Iris pigment epithelial cell (primary cell): ENCODE measurements at places on chromosomes 5 and 9.

- no peak for DNase-seq
Measured at GRCh38 chr9:2338777-2339365, 282.7 kb upstream of the VLDLR start.

GRCh38 chr9:37148181-37148580, 27.8 kb downstream of the ZCCHC7 start:
- DNase-seq = no peak

GRCh38 chr9:126377536-126377935, 50.9 kb downstream of the MVB12B start:
- no peak for DNase-seq

- DNase-seq = no peak
Measured at GRCh38 chr5:81575924-81576323, 175.0 kb downstream of the SSBP2 start.

- DNase-seq = no peak
Measured at GRCh38 chr5:58265246-58265930, 194.5 kb downstream of the PLK2 start.

DNA sequence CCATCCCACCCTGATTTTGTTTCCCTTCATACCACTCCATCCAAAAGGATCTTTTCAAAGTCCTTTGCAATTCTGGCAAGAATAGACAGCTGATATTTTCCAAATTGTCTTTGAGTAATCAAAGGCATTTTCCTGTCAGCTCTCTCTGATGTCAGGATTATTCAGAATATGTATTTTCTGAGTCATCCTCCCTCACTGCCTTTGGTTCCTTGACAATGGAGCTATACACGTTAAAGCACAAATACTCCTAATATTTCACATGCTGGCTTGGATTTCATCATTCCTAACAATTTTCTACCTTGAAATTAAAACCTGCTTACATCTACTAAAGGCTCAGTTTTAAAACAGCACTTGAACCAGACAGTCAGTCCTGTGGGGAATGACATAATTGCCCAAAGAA, 379.4 kb downstream of the GADD45G start:
- DNase-seq = peak; percentile 6

DNA sequence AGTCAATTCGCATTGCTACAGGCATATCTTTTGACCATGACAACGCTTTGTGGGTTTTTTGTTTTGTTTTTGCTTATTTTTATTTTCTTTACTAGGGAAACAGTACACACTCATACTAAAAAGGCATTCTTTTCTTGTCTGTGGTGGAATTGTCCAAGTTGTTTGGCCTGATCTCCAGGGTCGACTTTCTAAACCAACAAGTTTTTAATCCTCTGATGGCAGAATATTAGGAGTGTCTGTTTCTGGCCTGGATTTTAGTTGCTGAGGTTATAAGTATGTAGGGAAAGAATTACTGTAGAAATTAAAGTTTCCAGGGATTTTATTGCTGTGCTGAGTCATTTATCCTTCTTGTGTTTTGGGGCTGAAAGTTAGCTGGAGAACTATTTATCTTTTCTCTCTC, 218.5 kb downstream of the TAF11L14 start:
- no peak for DNase-seq

DNA sequence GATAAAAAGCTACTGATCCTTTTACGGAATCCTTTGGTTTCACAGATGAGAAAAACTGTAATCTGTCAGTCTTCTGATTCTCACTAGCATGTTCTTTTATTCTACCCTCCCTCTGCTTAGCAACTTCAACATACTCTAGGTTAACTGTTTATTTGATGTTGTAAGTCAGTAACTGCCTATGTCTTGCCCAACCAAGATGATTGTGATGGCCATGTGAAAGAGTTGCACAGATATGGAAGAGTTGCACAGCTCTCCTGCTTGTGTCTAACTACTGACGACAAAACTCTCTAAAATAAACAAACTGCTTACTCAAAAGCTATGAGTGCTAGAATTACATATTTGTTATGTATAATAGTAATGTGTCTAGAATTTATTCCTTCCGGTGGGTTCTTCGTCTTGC, 227.3 kb upstream of the DAB2 start:
- DNase-seq = peak; percentile 37

GRCh38 chr5:68372161-68372560, 156.6 kb downstream of the PIK3R1 start:
- no peak for DNase-seq

DNA sequence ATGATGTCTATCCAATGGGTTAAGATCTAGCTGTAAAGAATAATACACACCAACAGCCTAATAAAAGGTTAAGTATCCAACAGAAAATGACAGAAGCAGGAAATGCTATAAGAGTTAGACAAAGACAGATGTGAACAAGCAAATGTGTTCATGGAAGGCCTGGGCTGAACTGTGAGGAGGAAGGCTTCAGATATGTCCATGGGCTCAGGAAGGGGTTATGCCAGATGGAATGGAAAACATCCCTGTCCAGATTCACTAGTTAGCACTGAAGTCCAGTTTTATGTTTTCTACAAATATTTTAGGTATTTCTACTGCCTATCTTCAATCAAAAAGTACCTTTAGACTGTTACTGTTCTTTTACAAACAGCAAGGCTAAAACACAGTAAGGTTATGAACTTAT, 27.1 kb downstream of the ERAP1 start:
- peak; percentile 52 for DNase-seq
